ENCODE measurements at places on chromosomes 2 and 18. TPM values are rescaled to one million over a fixed set of nuclear protein-coding genes. Genes with fewer than 3 reads are reported as not detected.

DNA sequence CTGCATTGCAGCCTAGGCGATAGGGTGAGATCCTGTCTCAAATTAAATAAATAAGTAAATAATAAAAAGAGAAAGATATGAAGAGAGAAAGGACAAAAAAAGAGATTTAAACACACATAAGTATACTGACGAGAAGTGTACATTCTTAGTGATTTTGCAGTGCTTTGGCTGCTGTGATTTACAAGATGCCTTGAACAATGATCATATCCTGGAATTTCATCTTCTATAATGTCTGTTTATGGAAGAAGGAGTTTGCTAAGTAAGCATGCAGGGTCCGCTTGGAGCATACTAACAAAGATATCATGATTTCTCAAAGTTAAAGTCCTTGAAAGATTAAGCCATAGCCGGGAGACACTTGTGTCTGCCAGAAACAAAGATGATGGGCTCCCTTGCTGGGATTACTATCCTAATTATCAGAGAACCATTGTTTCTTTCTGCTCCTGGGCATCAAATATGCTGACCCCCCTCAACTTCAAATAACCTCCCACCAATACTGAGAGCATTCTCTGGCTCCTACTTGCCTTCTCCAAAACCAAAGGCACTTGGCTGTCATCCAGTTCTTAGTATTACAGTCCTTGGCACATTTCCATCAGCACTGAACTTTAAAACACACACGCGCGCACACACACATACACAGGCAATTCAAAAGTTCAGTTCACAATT is 47.5 kb upstream of the STAM2 start:
- peak; percentile 62 for DNase-seq

The DDX18 gene
- 28.2 TPM for total RNA-seq

The UGT1A5 gene
- total RNA-seq: not detected

The HOXD8 gene
- total RNA-seq: 0.92 TPM

All from left ventricle myocardium superior (tissue), 1 donor.